ENCODE measurements at places on chromosomes 1 and 21.

GRCh38 chr1:168689726-168690602, 39.0 kb downstream of the DPT start:
- no peak for DNase-seq

GRCh38 chr1:45721207-45721606, 29.2 kb downstream of the IPP start:
- no peak for DNase-seq

GRCh38 chr1:88061492-88062177, 622.4 kb upstream of the PKN2 start:
- DNase-seq, result peak; percentile 19

DNA sequence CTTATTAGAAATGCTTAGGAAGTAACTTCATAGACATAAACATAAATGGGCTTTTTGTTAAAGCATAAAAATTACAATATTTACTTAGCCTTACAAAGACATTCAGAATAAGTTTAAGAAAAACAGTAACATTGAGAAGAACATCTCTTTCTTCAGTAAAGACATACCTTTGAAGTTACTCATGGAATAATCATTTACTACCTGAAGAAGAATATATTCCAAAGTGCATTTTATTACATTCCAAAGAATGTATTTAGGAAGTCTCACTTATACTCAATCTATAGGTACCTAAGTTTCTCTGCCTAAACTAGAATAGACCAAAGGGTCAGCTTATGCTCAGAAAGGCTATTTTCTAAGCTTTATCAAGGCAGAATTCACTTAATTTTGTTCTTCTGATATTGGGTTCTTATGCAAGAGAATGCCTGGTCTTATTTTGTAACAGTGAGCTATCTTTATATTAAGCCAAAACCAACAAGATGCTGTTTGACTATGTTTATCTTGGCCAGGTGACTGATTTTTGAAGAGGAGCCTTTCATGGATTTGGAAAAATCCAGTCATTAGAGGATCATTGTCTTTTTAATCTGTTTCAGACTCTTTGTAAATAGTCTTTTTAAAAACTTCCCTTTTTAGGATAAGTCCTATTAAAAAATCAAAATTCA, 110.1 kb downstream of the OLFML2B start:
- no peak for DNase-seq

GRCh38 chr1:22509815-22510214, 53.5 kb upstream of the EPHA8 start:
- DNase-seq, result no peak

DNA sequence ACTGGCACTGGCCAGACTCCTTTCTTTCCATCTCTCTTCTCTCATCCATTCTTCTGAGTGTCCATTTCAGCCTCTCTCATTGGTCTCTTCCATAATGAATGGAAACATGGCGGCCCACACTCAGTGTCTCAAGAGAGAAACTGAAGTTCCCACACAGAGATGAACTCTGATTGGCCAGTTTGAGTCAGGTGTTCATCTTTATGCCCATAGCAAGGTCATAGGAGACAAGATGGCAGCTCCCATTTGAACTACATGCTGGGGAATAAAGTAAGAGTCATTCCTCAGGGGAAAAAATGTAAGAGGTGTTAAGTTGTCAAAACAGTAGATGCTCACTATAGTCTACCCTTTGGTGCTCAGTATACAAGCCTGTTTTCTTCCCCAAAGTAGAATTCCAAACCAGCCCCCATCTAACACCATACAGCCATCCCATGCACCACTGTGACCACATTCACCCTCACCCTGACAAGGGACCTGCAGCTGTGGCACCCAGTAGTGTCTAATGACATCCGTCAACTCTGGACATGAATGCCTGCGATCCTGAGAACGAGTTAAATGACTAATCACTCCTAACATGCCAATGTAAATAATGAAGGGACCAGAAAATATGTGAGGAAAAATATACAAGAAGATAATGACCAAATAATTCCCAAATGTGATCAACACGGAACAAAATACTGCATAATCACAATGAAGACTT, 12.4 kb downstream of the CDA start:
- no peak for DNase-seq

DNA sequence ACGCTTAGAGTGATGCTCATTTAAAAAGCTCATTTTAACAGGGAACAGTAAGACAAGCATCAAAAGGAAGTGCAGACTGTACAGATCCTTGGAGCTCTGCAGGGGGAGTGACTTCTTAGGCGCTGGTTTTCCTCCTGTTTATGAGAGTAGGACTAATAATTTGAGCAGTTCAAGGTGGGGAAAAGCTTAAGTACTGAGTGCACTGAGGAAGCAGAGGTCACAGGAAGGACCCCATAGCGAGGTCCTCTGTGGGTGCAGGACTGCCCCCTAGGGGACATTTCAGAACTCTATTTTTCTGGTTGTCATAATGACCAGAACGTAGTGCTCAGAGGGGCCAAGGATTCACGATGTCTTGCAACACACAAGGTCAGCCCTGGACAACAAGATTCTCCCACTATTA, 112.1 kb downstream of the HLCS start:
- peak; percentile 26 for DNase-seq

- DNase-seq, result no peak
These were observed 2.7 kb downstream of the PTPRC start for GRCh38 chr1:198641501-198641900.

DNA sequence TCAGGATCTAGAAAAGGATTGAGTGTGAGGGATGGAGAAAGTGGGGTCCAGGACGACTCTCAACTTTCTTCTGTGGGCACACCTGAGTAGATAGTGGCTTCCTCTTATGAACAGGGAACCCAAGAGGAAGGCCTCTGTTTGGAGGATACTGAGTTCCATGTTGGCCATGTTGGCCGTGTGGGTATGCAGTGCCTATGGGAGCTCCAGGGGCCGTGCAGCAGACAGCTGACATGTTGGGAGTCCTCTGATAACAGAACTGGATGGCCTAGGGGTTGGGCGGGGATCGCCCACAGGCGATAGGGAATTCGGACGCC, 43.0 kb downstream of the TMEM53 start:
- DNase-seq, result no peak

DNA sequence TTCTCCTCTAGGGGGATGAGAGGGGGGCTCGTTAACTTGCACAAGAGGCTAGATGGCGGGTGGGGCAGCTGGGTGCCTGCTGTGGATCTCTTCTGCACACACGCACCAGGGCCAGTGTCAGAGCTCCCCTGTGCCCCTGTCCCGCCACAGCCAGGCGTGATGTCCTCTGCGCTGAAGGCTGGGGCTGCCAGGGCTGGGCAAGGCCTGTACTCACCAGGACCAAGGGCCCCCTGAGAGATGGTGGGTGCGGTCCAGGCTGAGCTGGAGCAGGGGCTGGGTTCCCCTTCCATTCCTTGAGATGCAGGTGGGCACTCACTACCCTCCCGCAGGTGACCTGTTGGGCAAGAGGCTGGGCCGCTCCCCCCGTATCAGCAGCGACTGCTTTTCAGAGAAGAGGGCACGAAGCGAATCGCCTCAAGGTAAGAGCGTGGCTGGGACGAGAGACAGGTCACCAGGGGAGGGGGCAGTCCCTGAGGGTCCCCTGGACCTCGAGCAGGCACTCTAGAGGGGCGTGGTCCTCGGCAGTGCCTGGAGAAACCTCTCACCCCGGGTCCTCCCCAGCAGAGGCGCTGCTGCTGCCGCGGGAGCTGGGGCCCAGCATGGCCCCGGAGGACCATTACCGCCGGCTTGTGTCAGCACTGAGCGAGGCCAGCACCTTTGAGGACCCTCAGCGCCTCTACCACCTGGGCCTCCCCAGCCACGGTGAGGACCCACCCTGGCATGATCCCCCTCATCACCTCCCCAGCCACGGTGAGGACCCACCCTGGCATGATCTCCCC, 15.2 kb downstream of the SAMD11 start:
- no peak for DNase-seq

GRCh38 chr1:153790966-153791647, 15.9 kb downstream of the SLC27A3 start:
- no peak for DNase-seq

DNA sequence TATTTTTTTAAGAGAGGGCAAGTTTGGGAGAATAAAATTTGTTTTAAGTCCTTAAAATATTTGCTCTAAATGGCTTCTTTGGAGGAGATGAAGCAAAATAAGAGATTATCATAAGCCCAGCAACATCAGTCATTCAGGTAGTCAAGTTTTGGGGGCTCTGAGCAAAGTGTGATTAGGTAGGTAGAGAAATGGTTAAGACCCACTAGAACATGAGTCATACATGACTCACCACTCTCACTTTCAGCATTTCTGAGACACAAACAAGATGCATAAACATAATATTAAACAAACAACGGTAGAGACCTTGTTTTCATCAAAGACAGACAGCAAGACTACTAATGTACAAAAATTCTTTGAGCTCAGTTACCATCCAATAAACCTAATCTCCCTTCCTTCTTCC, 272.2 kb downstream of the LMO4 start:
- no peak for DNase-seq

DNA sequence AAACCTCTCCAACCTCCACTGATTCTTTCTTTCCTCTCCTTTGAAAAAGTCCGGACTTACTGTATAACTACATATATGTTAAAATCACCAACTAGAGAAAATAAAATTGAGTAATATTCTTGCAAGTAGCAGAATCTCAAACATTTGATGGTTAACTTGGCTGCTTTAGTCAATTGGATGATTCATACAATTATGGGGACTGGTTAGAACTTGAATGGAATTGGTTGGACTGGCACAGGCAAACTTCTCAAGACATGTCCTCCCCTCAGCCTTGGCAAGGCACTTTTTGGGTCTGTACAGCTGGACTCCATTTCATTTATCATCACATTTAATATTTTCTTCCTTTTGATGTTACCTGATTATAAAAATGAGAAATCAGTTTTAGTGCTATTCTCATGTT, 6.5 kb downstream of the WLS start:
- DNase-seq, result no peak

Data from left renal pelvis (tissue), 4 donors.